Nasal cavity respiratory epithelium epithelial cell of viscerocranial mucosa (primary cell): ENCODE measurements at places on chromosomes 6 and 20. TPM values are rescaled to one million over a fixed set of nuclear protein-coding genes. Genes with fewer than 3 reads are reported as not detected.

Gene ARMH2
- total RNA-seq: not detected in 2 replicates

Gene HINT3
- 28.7 and 33.2 TPM in 2 replicates for total RNA-seq

Gene LRRN4
- 0.07 TPM in 1 of 2 replicates, not detected in the other for total RNA-seq

Gene CYP39A1
- total RNA-seq: 6.5 and 8.2 TPM in 2 replicates

Gene APCDD1L
- under 0.01 and 0.21 TPM in 2 replicates for total RNA-seq

Gene ZBTB9
- 10.6 and 13.0 TPM in 2 replicates for total RNA-seq

Gene CCM2L
- total RNA-seq: not detected in 2 replicates

Gene OSTM1
- 69.7 and 83.3 TPM in 2 replicates for total RNA-seq

Gene SRC
- total RNA-seq: 14.4 and 63.5 TPM in 2 replicates

Gene RAET1G
- total RNA-seq: 23.8 and 65.6 TPM in 2 replicates

Gene ACTL10
- total RNA-seq: 1.4 and 1.7 TPM in 2 replicates

Gene DDAH2
- 16.2 and 19.8 TPM in 2 replicates for total RNA-seq

Gene HLA-DPB1
- total RNA-seq: not detected in 2 replicates

Gene ADGRF1
- total RNA-seq: 4.7 and 8.9 TPM in 2 replicates

Gene TCP1
- 203 and 281 TPM in 2 replicates for total RNA-seq

Gene TSPO2
- not detected in 2 replicates for total RNA-seq

Gene EFCAB8
- 0.36 and 0.68 TPM in 2 replicates for total RNA-seq

Gene ANKEF1
- 9.6 and 13.7 TPM in 2 replicates for total RNA-seq

Gene RGL2
- 22.9 and 40.4 TPM in 2 replicates for total RNA-seq

Gene CRIP3
- not detected in 2 replicates for total RNA-seq

Gene SLC17A2
- not detected in 2 replicates for total RNA-seq

Gene ZBTB46
- 1.2 and 1.7 TPM in 2 replicates for total RNA-seq

Gene FILIP1
- under 0.01 and 0.14 TPM in 2 replicates for total RNA-seq

Gene PKHD1
- under 0.01 TPM in 1 of 2 replicates, not detected in the other for total RNA-seq

Gene PLAGL2
- total RNA-seq: 7.2 and 11.4 TPM in 2 replicates

Gene TP53TG5
- not detected in 2 replicates for total RNA-seq

Gene CAGE1
- under 0.01 and 0.07 TPM in 2 replicates for total RNA-seq

Gene SLC22A7
- total RNA-seq: not detected in 2 replicates

Gene FAM162B
- not detected in 2 replicates for total RNA-seq

Gene KIF6
- under 0.01 and 0.21 TPM in 2 replicates for total RNA-seq

Gene GCLC
- total RNA-seq: 127 and 152 TPM in 2 replicates

Gene GSTA3
- total RNA-seq: not detected in 2 replicates

Gene ERVFRD-1
- not detected in 2 replicates for total RNA-seq

Gene RNF144B
- 142 and 179 TPM in 2 replicates for total RNA-seq

Gene TGM3
- 16.7 TPM in 1 of 2 replicates, not detected in the other for total RNA-seq

Gene ZC3H12D
- total RNA-seq: 0.07 TPM in 1 of 2 replicates, not detected in the other

Gene BPIFB4
- not detected in 2 replicates for total RNA-seq
